HuH-7 (cell line): ENCODE measurements at places on chromosomes 3 and 15.

DNA sequence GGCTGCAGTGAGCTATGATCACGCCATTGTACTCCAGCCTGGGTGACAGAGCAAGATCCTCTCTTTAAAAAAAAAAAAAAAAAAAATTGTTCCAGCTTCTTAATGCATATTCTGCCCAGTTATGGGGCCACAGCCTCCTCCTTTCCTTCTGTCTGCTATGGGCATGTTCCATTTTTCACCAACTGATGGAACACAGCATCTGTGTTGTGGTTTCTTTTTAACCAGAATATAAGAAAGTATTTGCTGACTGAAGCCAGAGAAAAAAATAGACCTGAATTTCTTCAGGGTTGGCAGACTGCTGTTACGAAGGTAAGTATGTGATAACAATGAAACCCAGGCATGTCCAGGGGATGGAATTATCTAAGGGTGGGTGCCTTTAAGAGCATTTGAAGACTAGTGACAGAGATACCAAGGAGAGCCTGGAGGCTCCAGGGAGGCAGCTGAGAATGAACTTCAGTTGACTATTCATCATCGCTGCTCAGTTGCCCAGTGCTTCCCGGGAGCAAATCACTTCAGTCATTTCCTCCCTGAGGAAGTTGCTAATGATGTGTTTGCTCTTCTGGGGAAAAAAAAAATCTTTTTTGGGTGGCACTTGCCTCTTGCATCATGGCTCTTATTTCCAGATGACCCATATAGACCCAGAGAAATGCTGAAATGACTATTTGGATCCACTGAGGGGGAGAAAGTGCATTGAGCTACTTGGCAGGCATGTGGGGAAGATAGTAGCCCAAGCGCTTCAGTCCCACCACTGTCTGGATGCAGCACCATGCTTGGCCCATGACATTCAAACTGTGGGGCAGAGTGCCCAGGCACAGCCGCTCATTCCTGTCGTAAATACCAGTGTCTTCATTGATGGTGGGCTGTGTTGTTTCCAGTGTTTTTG is 14.5 kb downstream of the NCBP2 start:
- no peak for DNase-seq

DNA sequence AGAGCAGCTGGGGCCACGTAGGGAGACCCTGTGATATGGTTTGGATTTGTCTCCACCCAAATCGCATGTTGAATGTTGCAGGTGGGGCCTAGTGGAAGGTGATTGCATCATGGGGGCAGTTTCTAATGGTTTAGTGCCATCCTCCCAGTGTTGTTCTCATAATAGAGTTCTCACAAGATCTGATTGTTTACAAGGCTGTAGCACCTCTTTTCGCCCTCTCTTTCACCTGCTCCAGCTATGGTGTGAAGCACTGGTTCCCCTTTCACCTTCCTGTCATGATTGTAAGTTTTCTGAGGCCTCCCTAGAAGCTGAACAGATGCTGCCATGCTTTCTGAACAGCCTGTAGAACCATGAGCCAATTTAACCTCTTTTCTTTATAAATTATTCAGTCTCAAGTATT is 198.9 kb upstream of the CBLB start:
- DNase-seq: no peak

- no peak for DNase-seq
These were observed 184.1 kb upstream of the TLE3 start for GRCh38 chr15:70281811-70282307.

DNA sequence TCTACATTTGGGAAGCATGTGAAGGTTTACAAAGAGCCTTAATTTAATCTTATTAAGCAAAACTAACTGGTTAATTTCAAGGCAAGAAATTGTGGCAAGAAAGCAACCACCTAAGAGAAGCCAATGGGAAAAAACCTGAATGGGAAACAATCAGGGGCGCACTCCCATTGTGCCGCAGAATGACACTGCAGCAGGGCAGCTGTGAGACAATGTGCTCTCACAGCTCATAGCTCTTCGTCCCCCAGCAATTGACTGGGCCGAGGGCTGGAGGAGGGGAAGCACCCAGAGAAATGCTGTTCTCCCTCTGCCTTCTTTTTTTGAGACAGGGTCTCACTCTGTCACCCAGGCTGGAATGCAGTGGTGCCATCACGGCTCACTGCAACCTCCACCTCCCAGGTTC is 93.3 kb upstream of the RAD18 start:
- DNase-seq: no peak
